ENCODE measurements at places on chromosomes 16 and 17. TPM values are rescaled to one million over a fixed set of nuclear protein-coding genes. Genes with fewer than 3 reads are reported as not detected.

DNA sequence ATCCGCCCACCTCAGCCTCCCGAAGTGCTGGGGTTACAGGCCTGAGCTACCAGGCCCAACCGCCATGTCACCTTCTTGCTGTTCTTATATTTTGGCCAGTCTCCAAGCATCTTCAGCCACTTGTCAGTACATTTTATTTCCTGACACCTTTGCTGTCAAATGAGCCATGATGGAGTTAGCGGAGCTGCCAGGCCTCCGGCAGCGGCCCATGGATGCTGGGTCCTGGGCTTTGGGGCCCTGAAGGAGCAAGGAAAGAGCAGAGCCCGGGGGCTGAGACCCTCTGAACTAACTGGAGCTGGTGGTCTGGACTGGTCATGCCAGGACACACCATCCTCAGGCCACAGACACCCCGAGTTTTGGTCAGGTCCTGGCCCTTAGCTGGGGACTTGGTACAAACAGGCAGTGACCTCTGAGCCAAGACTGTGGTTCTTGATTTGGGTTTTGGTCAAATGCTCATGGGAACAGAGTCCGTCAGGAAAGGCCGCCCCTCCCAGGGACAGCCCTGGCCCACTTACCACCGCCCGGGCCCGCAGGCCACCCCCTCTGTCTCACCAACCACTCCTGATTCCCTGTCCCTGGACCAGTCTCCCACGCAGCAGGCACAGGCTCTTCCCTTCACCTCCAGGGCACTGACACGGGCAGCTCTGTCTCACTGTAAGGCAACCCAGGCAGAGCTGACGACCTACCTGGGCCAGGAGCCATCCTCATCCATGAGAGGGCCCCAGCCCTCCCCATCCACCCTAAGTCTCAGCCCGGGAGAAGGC, 42.0 kb downstream of the TNFRSF13B start:
- no peak for DNase-seq

- DNase-seq, result no peak
Measured at GRCh38 chr16:7321661-7322060, 11.0 kb upstream of the RBFOX1 start.

DNA sequence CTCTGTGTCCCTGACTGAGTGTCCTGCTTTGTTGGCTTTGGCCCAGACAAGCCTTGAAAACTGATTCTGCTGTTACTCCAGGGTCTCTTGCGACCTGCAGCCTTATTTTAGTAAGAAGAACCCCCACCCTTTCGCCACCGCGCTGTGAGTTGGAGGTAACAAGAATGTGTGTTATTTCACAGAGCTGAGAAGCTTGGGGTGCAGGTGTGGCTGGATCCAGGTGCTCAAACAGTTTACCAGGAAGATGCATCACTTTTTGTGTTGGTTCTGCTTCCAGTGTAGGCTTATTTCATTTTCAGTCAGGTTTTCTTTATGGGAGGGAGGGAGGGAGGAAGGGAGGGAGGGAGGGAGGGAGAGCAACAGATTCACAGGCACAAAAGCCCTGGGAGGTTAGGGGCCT, 243.5 kb downstream of the SNX29 start:
- no peak for DNase-seq

- DNase-seq, result peak; percentile 61
Measured at GRCh38 chr17:9575381-9576101, at the start of gene STX8. Gene STX8 (minus strand): TSS chr17:9575820. CDS start chr17:9575808, 12 bp downstream.

KLHL10 gene
- not detected for total RNA-seq

SLC52A1 gene
- 0.62 TPM for total RNA-seq

EVPL gene
- total RNA-seq, result 8.8 TPM

CBX2 gene
- 15.8 TPM for total RNA-seq

ZNF18 gene
- 10.4 TPM for total RNA-seq

CDK5R1 gene
- 16.0 TPM for total RNA-seq

All from kidney epithelial cell (primary cell).